ENCODE measurements at places on chromosomes 5 and 9.

- H3K36me3 ChIP-seq: no peaks in the 10 kb centered on the region
- H3K27ac ChIP-seq: no peak overlapping the region
- no peaks in the 10 kb centered on the region for H3K27me3 ChIP-seq
- no peaks in the 10 kb centered on the region for H3K4me1 ChIP-seq
Observed at GRCh38 chr5:114418176-114419066, 56.6 kb downstream of the KCNN2 start.

DNA sequence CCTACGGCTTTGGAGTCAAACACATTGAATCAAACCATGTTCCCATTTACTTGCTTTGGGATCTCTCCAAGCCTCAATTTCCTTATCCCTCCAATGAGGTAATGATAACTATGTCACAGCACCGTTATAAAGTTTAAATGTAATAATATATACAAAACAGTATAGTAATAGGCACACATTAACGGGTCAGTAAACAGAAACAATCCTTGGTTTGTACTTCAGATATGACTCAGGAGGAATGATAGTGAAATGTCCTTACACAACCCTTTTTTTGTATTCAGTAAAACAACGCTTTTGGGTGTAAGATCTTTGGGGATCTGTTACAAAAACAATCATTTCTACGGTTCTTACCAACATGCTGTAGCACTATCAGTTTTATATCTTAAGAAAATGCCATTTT, 178.5 kb upstream of the GNA14 start:
- DNase-seq: no peak
- no peak overlapping the region for H3K4me3 ChIP-seq
- H3K27me3 ChIP-seq: no peaks in the 10 kb centered on the region
- peaks cover 14% of the 10 kb centered on the region for H3K4me1 ChIP-seq
- no peak overlapping the region for H3K27ac ChIP-seq

GRCh38 chr5:43583724-43584123, 19.3 kb upstream of the NNT start:
- no peak overlapping the region for H3K27ac ChIP-seq
- DNase-seq: no peak
- H3K27me3 ChIP-seq: no peaks in the 10 kb centered on the region

GRCh38 chr5:41093803-41094202, 22.7 kb upstream of the MROH2B start:
- no peaks in the 10 kb centered on the region for H3K4me1 ChIP-seq
- H3K4me3 ChIP-seq: no peak overlapping the region
- no peaks in the 10 kb centered on the region for H3K27me3 ChIP-seq
- no peaks in the 10 kb centered on the region for H3K36me3 ChIP-seq
- H3K27ac ChIP-seq: no peak overlapping the region

GRCh38 chr9:114404531-114404930, 16.7 kb upstream of the AKNA start:
- H3K4me1 ChIP-seq: peaks cover 9% of the 10 kb centered on the region
- no peaks in the 10 kb centered on the region for H3K36me3 ChIP-seq
- no peak for DNase-seq
- H3K27me3 ChIP-seq: no peaks in the 10 kb centered on the region
- H3K4me3 ChIP-seq: no peak overlapping the region

- DNase-seq: no peak
- no peak overlapping the region for H3K4me3 ChIP-seq
- H3K4me1 ChIP-seq: peaks cover 12% of the 10 kb centered on the region
- peaks cover 26% of the 10 kb centered on the region for H3K27me3 ChIP-seq
- H3K36me3 ChIP-seq: peaks cover 1% of the 10 kb centered on the region
Observed at GRCh38 chr9:98867103-98867428, 59.6 kb downstream of the GALNT12 start.

Data from activated naive CD8-positive, alpha-beta T cell treated with anti-CD3 and anti-CD28 coated beads, Interleukin-2, amount 10 ng/mL, durations not matched to agents 7 days and 5 days (primary cell).